NCI-H345 (cell line): ENCODE measurements at places on chromosomes 2 and 18.
A peak's percentile ranks its signal among the peaks of the same experiment; 100 is the strongest.

- peak; percentile 19 for DNase-seq
Measured at GRCh38 chr2:25879133-25879730, 945 bp upstream of the ASXL2 start.

DNA sequence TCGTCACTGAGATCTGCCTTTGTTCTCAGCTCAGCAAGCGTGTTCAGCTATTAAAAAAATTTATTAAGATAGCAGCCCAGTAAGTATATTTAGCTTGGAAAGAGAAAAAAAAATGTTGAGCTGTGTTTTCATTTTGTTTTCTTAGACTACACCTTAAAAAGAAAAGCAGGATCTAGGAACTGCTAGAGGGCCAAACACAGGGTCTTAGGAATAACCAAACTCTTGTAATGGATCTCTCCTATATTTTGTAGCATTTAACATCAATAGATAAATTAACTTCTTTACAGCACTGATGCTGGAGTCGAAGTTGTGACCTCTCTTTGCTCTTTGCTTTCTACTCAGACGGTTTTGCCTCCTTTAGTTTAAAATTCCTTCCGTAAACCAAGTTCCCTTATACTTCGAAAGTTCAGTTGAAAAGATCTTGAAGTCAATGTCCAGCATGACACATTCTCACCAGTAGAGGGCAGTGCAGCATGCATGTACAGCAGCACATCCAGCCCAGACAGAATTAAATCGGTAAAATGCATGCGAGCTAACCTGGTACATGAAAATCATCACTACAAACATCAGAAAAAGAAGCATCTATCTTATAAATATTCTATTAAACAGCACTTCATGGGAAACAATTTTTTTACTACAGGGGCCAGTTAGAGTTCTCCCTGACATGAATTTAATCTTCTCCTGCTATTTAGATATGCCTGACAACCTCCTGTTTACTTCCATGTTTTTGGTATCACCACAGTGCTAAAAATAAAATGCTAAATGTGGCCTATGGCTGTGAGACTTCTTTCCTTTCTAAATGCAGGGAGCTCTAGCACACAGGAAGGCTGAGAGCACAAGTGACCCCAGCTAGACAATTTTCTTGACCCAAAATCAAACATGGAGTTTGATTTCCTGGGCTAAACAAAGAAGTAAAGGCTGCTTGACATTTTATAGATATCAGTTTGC lies 48.2 kb upstream of the MAP3K20 start:
- peak; percentile 76 for DNase-seq

DNA sequence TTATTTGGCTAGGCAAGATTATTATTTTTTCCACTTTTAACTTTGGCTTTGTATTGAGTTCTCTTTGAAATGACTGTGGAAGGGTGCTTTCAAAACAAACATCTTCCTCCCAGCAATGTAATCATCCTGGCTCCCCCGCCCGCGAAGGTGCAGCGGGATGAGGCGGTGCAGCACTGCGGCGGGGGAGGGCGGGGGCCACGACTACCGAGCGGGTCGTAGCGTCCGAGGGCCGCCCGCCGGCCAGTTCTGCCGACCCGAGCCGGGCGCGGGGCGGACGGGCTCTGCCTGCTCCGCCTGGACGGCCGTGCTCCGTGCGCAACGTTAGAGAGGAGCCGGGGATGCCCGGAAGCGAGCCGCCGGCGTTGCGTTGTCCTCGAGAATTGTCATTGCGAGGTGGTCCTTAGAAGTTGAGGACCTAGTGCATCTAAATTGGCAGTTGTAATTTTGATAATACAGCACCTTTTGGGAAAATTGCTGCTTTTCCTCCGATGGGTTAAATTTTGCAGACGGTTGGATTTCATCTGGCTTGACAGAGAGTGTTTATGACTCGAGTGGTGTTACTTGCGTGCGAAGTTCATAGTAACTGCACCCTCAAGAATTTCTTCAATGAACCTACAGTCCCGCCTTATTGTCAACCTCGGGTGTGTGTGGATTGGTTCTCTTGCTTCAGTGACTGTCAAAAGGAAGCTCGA lies 1.1 kb downstream of the EPC2 start:
- DNase-seq = peak; percentile 72

GRCh38 chr2:10497797-10498251 lies 49.7 kb upstream of the ODC1 start:
- DNase-seq = no peak

- no peak for DNase-seq
Measured at GRCh38 chr2:83022631-83023210, 1436.4 kb downstream of the SUCLG1 start.

DNA sequence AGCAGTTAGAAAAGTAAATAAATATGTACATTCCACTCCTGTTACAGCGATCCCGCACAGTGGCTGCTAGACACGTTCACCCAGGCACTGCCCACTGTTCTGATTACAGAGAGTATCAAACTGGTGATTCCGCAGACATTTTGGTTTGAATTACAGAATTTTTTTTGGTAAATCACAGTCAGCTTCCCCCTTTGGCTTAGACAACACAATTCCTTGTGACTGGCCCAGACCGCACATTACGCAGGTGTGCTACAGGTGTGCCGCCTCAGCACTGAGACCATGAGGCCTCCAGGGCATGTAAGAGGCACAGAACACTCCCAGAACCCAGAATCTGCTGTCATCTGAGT lies 112.3 kb downstream of the PXDN start:
- DNase-seq = no peak

DNA sequence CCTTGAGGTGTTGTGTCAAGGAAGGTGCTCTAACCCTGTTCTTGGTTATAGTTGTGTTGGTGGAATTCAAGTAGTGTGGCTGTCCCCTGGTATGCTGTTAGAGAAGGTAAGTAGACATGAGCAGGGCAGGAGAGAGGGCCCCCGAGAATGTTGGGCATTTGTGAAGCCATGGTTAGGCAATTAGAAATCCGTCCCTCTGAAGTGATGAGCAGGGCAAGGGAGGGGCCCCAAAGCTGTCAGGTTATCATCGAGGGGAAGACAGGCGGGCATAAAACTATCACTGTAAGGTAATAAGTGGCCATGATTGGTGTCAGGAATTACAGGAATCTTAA lies 5.2 kb downstream of the XRCC5 start:
- DNase-seq = no peak
